ENCODE measurements at places on chromosomes 11 and 22. TPM values are rescaled to one million over a fixed set of nuclear protein-coding genes. Genes with fewer than 3 reads are reported as not detected.

Gene OR52W1
- not detected for total RNA-seq

Gene NAALADL1
- 4.8 TPM for total RNA-seq

Gene SMTNL1
- total RNA-seq, result not detected

DNA sequence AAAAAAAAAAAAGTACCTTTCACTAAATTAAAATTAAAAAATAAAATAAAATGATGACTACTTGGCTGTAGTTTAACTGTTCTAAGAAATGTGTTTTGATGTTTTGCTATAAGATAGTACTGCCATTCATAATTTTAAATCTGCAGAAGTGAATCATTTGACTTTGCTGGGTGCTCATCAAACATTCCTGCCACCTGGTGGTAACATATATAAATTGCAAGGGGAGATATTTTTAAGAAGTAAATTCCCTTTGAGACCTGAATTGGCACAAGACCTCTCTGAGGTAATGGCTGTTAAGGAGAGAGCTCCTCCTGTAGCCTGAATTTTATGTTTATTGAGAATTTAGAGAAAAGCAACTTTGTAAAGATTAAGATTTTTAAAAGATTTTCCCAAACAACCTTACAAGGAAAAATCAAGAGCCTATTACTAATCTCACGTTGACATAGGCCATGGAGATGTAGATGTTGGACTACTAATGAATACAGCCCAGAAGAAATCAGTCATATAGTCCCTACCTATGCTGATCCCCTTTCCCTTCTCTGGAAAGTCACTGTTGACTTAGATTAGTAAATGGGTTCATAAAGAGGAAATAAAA lies 11.9 kb upstream of the NARS2 start:
- DNase-seq, result no peak

DNA sequence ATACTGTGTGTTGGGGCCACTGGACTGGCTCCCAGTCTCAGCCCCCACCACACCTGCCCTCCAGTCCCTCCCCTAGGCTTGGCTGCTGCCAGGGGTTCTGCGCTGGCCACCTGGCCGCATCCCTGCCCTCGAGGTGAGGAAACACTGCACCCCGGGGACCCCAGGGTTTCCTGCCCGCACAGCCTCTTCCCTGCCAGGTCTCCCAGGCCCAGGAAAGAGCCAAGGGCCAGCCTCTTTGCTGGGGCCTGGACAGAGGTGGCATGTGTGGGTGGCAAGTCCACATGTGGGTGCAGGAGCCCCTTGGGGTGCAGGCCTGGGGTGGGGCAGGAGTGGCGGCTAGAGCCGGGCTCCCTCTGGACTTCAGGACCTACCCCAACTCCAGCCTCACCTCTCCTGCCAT lies 2.5 kb downstream of the EPS8L2 start:
- no peak for DNase-seq

- DNase-seq, result no peak
These were observed 180.6 kb downstream of the OR4A47 start for GRCh38 chr11:48669146-48669545.

- DNase-seq, result peak; percentile 80
These were observed 51.5 kb downstream of the LHFPL7 start for GRCh38 chr22:24894998-24895397.

GRCh38 chr11:89736566-89736965 lies 26.5 kb downstream of the TRIM77 start:
- no peak for DNase-seq

GRCh38 chr11:61842528-61842820 lies 14.4 kb downstream of the FADS2 start:
- DNase-seq, result no peak

DNA sequence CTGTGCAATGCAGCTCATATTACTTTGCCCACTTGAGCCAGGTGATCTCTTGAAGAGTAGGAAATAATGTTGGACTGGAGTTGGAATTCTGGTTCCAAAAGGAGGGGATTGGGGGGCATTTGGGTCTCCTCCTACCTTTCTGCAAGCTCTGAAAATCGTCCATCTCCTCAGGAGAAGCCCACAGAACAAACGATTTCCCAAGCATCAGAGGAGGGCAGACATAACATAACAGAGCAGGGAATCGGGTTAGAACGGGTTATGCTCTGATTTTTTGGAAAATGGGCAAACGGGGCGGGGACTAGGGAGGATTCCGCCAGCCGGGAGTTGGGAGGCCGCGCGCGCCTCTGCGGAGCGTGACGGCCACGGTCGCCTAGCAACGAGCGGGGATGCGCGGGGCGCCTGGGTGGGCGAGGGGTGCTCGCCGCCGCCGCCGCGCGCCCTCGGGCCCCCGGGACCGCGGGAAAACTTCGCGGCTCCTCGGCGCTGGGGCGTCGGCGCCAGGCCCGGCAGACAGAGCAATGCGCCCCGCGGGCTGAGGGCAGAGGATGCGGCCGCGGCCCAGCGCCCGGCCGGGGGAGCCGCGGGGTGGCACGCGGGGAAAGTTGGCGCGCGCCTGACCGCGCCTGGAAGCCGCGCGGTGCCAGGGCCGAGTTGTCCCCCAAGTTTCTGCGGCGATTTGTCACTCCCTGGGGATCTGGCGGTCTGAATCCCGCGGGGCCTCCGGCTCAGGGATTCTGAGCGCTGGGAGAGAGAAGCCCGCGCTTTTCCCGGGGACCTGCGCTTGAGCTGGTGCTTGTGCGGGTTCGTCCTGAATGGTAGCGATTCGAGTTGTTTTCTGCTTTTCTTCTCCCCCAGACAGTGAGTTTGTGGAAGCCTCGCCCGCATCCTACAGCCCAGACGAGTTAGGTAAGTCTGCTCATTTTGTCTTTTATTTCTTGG lies 27.8 kb upstream of the AMOTL1 start:
- DNase-seq, result peak; percentile 59

GRCh38 chr22:39384750-39385480 lies 14.7 kb upstream of the TAB1 start:
- no peak for DNase-seq

DNA sequence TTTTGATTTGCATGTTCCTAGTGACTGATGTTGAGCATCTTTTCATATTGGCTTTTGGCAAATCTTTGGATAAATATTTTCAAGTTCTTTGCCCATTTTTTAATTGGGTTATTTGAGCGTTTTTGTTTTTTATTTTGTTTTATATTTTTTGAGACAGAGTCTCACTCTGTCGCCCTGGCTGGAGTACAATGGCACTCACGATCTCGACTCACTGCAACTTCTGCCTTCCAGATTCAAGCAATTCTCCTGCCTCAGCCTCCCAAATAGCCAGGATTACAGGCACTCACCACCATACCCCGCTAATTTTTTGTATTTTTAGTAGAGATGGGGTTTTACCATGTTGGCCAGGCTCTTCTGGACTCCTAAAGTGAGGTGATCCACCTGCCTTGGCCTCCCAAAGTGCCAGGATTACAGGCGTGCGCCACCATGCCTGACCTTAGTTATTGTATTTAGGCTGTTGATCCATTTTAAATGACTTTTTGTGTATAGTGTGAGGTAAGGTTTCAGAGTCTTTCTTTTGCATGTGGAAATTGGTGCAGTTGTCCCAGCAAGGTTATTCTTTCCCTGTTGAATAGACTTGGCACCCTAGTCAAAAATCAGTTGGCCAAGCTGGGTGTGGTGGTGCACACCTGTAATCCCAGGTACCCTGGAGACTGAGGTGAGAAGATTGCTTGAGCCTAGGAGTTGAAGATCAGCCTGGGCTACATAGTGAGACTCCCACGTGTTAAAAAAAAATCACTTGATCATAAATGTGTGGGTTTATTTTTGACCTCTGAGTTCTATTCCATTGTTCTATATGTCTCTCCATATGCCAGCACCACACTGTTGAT lies 23.7 kb upstream of the AIFM3 start:
- DNase-seq, result no peak

Measured in left ventricle myocardium inferior (tissue), 1 donor.